Lung microvascular endothelial cell (primary cell): ENCODE measurements at places on chromosomes 6 and 20.

DNA sequence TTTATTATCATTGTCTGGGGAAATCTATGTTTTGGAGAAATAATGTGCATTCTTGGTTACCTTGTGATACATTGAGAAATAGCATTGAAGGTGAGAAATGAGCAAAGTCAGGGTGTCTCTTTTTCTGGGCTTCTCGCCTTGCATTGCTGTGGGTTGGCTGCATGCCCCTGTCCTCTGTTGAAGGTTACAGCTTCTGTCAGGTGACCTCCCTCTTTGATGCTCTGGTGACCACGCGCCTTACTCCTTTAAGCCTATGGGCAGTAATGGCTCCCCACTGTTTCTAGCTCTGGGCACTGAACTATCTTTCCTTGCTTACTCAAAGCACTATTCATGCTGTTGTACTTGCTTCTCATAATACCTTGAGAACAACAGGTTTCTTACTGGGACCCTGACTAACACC lies 14.6 kb downstream of the ADGRB3 start:
- DNase-seq: no peak

DNA sequence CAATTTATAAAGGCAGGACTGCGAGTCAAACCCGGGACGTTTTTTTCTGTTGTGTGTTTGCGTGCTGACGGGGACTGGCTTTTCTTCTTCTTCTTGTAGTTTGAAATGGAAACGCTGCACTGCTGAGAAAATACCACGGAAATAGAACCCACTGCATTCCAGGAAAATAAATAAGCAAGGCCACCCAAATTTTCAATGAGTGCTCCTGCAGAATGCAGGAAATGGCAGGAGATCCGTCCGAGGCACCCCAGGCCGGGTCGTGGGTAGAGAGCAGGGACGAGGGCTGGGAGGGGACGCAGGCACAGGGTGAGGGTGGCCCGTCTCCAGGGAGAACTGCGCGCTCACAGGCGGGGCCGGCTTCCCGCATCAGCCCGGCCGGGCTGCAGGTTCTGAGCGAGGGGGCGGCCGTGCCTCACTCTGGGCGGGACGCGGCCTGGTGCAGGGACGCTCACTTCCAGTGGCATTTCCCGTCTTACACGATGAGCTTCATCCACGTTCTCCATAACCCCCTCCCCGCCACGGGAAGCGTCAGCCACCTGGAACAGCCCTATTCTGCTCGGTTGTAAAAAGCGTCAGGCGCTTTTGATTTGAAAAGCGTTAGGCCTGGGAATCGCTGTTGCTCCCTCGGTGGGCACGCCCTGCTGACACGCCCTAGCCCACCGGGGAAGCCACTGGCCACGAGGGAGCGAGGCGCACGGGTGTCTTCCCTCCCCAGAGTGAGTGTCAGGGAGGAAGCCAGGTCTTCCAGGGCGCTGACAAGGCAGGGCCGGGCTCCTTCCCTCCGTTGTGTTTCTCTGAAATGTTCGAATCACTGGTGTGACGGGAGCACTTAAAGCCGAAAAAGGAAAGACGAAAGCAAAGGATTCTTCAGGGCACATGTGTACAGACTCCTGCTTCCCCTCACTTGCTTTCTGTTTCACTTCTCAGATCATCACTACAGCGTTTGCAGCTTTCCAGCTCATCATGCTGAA lies 17.9 kb upstream of the EXOC2 start:
- peak; percentile 83 for DNase-seq

GRCh38 chr20:62219101-62219991 lies 732 bp downstream of the HRH3 start:
- no peak for DNase-seq

DNA sequence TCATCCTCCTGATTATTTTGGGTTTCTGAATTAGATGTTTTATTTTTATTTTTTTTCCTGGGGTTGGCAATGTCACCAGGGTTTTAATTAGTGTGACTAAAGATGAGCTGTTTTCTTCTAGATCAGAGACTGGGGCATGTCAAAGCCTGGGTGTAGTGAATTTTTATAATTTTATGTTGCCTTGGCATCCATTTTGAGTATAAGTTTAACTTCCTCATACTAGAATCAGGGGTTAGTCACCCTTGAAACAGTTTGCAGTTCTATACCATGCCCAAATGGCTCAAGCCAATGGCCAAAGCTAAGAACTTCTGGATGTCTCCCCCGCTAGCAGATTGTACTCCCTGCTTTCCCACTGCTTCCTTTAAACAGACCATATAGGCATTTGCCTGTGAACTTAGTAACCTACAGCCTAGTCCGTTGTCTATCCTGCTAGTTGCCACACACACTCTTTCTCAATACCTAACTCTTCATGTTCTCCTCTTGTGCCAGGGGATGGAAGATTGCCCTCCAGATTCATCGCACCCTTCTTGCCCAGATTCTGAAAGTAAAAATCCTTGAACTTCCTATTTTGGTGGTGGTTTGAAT lies 54.5 kb downstream of the KIAA0408 start:
- no peak for DNase-seq

DNA sequence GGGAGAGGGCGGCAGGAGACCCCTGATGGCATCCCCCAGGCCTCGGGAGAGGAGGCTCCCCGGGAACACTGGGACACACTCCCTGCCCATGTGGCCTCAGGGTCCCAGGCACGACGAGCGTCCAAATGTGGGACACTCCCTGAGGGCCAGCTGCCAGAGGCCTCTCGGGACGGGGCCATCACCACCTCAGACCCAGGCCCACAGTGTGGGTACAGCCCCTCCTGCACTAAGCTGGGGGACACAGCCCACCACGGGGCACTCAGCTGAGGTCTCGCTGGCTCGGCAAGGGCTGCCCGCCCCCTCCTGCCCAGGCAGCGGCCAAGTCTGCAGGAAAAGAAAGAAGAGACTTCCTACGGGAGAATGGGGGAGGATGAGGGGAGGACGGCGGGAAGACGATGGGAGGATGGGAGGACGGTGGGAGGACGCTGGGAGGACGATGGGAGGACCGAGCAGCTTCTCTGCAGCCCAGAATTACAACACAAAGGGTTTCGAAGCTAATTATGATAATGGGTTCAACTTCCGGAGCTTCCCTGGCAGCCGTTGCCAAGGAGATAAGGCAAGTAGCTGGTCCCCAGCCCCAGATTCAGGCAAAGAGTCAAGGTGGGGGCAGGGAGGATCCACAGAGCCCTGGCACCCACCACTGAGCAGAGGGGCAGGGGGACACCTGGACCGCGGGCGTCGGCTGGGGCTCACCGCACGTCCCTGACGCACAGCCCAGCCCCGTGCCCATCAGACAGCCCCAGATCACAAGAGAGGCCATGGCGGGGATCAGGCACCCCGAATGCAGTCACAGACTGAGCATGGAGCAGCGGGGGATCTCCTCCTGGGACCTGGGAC lies 17.5 kb downstream of the KCNQ2 start:
- DNase-seq: no peak

- no peak for DNase-seq
Measured at GRCh38 chr6:36235309-36235708, 34.6 kb upstream of the PNPLA1 start.

DNA sequence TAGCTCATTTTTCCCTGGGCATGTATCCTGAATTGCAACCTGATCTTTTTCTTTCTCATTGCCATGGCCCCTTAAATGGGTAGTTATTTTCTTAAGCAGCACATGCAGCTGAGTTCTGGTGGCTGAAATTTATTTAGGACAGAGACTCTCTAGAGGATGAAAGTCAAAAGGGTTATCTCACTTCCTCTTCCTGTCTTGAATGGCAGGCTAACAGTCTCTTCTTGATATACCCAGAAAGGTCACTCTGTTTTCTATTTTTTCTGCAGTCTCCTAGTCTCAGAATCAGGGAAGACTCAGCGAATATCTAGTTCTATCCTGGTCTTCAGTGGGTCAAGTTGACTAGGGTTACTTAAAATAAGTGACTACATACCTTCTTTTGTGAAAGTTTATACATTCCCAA lies 243.3 kb downstream of the EPHA7 start:
- no peak for DNase-seq

GRCh38 chr20:7926767-7927166 lies 13.5 kb downstream of the HAO1 start:
- peak; percentile 78 for DNase-seq

DNA sequence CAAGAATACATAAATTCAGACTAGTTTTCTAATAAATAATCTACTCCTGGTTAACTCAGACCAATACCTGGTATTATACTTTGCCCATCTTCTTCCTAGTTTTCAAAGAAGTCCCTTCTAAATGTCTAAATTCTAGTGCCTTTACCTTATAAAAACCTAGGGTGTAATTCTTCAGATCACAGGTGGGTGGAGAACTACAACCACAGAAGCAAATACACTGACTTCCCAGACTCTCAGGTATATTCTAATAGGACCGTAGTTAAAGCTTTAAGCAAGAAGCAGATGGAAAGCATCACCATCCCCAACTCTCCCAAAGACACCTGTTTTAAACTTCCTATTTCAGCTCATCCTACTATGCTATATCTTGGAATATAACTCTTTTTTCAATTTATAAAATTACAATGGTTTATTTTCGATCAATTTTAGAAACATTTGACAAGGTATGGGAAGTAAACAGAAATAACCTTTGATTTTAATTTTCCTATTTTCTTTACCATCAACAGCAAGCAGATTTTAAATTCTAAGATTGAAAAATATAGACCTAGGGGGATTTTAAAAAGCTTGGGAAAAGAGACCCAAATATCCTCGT lies 15.8 kb downstream of the MAN1A1 start:
- DNase-seq: peak; percentile 43

GRCh38 chr20:34240693-34241615 lies at the start of gene ASIP:
ASIP (plus strand) TSS chr20:34241423; CDS start chr20:34260375, 18,952 bp downstream.
- DNase-seq: no peak

DNA sequence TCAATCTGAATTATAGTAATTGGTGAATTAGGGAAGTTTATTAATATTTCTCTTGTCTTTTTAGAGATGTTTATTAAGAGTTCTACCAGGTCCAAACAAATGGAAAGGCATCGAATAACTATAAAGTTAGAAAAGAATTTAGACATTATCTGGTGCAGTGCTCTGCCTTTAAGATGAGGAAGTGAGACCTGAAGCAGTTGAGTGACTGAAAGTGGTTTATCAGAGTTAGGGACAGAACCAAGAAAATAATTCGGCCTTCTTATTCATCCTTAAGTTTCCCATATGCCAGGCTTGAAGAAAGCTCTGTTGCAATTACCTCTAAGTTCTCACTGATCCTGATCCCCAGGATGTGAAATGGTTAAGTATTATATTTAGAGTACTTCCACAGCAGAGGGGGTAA lies 94.2 kb upstream of the FLRT3 start:
- DNase-seq: no peak

GRCh38 chr20:63033794-63034709 lies 27.3 kb upstream of the BHLHE23 start:
- no peak for DNase-seq

DNA sequence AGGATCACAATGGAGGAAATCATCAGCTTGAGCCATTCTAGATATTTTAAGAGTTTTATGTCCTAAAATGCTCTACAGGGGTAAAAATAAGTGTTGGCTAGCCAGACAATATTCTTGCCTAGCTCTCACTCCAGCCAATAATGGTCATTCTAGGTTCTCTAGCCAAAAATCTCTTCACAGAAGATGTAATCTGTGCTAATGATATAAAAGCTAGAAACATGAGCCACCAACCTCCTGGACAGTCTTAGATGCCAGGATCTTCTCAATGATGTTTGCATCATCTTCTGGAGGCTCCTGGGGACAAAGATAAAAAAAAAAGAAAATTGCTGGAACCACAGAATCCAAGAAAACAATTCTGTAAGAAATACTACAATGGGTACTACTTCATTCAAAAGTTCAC lies 119.1 kb downstream of the CHD6 start:
- DNase-seq: no peak

DNA sequence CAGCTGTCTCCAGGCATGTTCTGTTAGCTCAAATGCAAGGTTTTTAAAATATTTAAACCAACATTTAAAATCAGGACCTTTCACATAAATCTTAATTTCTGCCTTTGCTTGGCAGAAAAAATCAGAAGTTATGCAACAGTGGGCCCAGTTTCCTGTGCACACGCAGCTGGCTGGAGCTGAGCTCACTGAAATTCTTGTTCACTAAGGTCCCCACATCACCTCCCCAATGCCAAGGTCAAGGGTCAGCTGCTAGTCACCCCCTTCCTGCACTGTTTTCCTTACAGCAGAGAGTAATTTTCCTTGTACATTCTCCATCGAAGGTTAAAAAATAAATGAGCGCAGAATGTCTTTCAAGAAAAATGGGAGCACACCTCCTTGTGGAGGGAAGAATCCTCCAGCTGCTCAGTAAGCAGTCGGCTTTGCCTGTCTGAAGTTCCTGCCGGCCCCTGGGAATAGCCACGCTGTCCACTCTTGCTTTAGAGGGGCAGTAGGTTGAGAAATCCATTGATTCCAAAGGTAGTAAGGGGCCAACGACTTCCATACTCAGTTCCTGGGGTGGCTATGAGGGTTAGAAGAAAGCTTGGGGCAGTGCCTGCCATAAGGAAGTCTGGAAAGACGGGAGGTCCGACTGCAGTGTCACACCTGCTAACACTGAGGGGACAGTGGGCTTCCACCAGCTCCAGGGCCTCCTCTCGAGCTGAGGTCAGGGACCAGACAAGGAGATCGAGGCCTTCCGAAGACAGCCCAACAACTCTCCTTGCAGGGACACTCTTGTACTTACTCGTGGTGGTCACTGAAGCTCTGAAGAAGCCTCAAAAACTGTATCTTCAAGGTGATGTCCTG lies 56.8 kb downstream of the MYH7B start:
- no peak for DNase-seq

GRCh38 chr6:5670811-5671561 lies 335.7 kb downstream of the NRN1 start:
- no peak for DNase-seq

GRCh38 chr6:148520109-148520841 lies 177.6 kb downstream of the SASH1 start:
- DNase-seq: peak; percentile 18

DNA sequence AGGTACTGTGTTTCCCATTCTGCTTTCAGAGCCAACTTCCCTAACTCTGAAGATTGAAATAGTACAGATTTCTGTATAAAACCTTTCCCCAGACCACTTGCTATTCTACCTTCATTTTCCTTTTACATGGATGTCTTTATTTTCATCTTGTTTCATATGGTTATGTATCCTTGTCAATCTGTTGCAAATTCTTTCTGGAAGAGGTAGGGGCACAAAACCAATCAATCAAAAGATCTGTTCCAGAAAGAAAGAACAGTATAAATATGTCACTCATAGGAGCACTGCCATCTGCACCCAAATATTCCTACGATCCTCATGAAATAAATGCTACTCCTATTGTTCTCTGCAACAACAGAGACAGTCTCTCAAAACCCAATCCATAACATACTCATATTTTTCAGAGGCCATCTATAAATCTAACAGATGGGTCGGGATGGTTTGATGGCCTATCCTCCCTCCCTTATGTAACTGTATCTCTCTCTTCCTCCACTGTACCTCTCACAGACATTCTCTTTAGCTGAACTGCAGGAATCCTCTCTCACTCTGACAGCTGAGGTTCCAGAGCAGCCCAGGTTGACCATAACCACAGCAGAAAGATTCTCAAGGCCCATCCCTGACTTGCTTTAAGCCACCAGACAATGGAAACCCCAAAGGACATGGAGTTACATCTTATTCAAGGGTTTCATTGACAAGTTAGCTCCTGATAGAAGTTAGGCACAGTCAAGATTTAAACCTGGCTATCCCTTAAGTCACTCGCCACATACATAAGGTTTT lies 112.8 kb downstream of the ZMYND8 start:
- DNase-seq: no peak

- peak; percentile 82 for DNase-seq
Measured at GRCh38 chr6:21885532-21886114, 292.1 kb downstream of the SOX4 start.

- peak; percentile 56 for DNase-seq
Measured at GRCh38 chr6:29651413-29652197, 5.3 kb upstream of the MOG start.

GRCh38 chr20:36663031-36663430 lies 17.0 kb upstream of the SLA2 start:
- no peak for DNase-seq
